ENCODE measurements at places on chromosomes 3 and 15. TPM values are rescaled to one million over a fixed set of nuclear protein-coding genes. Genes with fewer than 3 reads are reported as not detected.

Gene CD96
- 0.32 TPM for total RNA-seq

Gene TMIE
- under 0.01 TPM for total RNA-seq

Gene ITIH1
- not detected for total RNA-seq

Gene A4GNT
- not detected for total RNA-seq

Gene MOBP
- not detected for total RNA-seq

Gene GCNT3
- total RNA-seq = under 0.01 TPM

Gene CD86
- total RNA-seq = not detected

Gene NR1I2
- total RNA-seq = under 0.01 TPM

Gene MESP2
- total RNA-seq = 0.32 TPM

Gene HRG
- not detected for total RNA-seq

Gene ATG3
- total RNA-seq = 91.5 TPM

Gene RNF13
- total RNA-seq = 77.3 TPM

Gene TXNRD3
- total RNA-seq = 11.3 TPM

Gene HESX1
- not detected for total RNA-seq

Gene AQP9
- not detected for total RNA-seq

Gene TMEM158
- total RNA-seq = 22.9 TPM

Gene IGF1R
- total RNA-seq = 42.2 TPM

Gene LMCD1
- total RNA-seq = 170 TPM

Data from fibroblast of villous mesenchyme (primary cell).